ENCODE measurements at places on chromosomes 13 and 19.

DNA sequence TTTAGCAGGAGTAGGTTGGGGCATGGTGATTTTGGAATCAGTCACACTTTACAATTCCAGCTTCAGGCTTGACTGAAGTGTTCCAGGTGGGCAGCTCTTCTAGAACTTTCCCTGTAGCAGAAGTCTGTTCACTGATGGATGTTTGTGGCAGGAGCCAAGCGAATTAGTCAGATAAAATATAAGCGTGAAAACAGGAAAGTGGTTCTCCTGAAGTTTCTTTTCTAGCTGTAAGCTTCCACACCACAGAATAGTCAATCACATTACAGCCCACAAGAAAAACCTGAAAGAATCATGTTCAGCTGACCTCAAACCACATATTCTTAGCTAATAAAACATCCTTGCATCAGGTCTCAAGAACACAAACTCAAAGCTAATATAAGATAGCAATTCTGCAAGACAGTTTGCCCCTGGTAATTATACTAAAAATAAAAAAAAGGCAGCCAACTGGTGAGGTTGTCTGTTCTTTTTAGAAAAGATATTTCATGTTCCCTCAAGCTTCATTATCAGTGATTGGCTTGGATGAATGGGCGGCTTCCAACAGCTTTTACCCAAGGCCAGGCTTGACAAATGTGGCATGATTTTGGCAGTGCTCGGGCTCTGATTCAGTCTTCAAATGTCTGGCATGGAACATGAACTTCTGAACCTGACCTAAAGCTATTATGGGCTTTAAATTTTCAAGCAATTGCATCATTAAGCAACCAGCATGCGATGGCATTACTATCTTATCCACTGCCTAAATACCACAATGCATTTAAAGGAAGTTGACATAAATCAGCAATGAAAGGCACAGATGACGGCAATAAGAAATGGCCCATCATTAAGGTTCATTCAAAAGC lies 136.8 kb downstream of the DCLK1 start:
- H3K27me3 ChIP-seq = peaks cover 3% of the 10 kb centered on the region
- H3K4me3 ChIP-seq = no peak overlapping the region
- no peaks in the 10 kb centered on the region for H3K36me3 ChIP-seq

DNA sequence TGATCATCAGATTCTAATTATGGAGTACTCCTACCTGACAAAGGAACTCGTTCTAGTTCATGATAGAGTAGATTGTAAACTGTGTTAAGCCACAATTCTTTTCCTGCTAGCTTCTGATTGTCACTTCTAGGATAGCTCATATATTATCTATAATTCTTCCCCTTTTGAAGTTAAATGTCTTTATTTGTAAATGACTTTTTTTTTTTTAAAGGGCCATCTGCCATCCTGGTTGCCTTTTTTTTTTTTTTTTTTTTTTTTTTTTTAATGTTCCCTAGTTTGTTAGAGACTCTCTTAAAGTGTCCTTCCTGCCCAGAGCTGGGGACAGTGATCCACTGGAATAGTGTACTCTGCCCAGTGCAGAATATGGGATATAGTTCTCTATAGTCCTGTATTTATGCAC lies 4.3 kb downstream of the CHAMP1 start:
- no peak overlapping the region for H3K27ac ChIP-seq
- peaks cover 29% of the 10 kb centered on the region for H3K4me1 ChIP-seq
- no peak overlapping the region for H3K4me3 ChIP-seq
- H3K36me3 ChIP-seq = peaks cover 8% of the 10 kb centered on the region
- H3K27me3 ChIP-seq = no peaks in the 10 kb centered on the region
- no peak for DNase-seq

DNA sequence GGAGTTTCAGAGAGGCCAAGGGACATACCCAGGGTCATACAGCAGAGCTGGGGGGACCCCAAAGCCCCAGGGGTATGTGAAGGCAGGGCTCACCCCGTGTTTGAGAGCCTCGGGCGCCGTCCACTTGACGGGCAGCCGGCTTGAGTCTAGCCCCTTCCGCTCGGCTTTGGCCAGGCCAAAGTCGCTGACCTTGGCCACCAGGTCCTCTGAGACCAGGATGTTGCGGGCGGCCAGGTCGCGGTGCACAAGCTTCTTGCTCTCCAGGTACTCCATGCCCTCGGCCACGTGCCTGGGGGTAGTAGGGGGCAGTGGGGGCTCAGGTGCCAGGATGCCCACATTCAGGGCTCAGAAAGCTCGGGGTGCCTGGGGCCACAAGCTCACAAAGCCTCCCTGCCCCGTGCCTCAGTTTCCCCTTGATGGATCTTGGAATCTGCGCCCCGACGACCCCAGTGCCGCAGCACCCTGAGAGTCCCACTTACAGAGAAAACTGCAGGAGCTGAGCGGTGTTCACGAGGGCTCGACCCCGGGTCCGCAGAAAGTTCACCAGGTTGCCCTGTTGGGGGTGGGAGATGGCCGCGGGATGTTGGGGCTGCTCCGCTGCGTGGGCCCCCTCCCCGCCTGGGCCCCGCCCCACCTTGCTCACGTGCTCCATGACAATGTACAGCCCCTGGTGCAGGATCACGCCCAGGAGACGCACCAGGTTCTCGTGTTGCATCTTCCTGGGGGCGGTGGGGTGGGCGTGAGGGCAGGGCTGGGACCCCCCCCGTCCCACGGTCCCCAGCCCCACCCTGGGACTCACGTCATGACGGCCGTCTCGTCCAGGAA lies 7.1 kb downstream of the MATK start:
- peaks cover 10% of the 10 kb centered on the region for H3K36me3 ChIP-seq
- peaks cover 4% of the 10 kb centered on the region for H3K4me1 ChIP-seq
- no peak overlapping the region for H3K27ac ChIP-seq
- H3K4me3 ChIP-seq = no peak overlapping the region

DNA sequence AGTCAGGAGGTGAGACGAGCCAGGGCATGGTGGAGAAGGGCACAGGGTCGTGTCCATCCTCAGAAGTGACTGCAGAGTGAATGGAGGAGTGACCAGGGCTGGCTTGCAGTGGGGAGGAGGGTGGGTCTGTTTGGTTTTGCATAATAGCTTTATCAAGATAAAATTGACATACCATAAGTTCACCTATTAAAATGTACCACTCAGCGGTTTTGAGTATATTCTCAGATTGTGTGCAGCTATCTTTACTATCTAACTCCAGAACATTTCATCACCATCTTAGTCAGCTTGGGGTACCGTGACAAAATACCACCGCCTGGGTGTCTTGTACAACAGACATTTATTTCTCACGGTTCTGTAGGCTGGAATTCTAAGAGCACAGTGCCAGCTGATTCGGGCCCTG lies 13.2 kb downstream of the ZNF8 start:
- H3K27ac ChIP-seq = no peak overlapping the region
- no peaks in the 10 kb centered on the region for H3K27me3 ChIP-seq
- H3K4me3 ChIP-seq = no peak overlapping the region
- H3K36me3 ChIP-seq = peaks cover 39% of the 10 kb centered on the region

DNA sequence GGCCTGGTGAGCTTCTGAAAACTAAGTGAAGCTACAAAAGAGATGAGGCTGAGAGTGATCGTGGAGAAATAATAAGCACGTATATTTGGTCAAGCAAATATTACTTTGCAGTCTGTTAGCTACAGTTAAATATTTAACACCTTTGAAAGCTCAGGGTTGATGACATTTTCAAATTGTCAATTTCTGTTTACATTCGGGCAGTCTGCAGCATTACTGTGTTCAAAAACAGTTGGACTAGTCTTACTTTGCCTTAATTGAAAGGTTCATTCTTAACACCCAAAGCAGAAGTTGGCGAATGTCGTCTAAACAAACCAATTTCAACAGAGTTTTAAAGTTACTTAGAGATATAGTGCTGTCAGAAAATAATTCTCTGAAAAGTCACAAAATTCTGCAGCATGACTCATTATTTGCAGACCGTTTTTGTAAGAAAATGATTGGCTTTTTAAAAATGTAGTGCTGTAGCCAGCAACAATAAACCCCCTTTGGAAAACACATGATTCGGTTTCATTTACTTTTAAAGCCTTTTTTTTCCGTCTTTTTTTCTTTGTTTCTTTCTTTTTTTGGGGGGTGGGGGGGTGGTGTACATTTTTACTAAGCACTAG lies 549.0 kb downstream of the GPC6 start:
- peaks cover 2% of the 10 kb centered on the region for H3K27me3 ChIP-seq
- no peaks in the 10 kb centered on the region for H3K4me1 ChIP-seq
- no peak for DNase-seq
- H3K27ac ChIP-seq = no peak overlapping the region

DNA sequence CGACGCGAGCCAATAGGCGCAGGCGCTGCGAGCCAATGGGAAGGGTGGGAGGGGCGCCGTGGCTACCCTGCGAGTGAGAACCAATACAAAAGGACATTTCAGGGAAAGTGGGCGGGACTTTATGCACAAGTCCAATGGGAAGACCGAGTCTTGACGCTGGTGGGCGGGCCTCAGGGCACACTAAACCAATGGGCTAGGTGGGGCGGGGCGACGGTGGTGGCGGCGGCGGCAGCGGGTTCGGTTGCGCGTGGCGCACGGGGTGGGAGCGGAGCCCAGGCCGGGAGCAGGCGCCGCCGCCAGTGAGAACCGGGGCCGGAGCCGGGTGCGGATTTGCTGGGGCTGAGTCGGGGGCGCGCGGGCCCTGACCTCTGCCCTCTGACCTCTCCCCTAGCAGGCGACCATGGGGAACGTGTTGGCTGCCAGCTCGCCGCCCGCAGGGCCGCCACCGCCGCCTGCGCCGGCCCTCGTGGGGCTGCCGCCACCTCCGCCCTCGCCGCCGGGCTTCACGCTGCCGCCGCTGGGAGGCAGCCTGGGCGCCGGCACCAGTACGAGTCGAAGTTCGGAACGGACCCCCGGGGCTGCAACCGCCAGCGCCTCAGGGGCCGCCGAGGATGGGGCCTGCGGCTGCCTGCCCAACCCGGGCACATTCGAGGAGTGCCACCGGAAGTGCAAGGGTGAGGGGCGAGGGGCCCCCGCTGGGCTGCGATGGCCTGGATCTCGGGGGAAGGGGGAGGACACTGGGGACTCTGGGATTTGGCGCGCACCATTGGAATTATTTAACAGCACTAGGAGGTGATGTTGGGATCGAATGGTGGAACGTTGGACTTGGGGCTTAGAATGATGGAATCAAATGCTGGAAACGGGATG lies at the start of gene TOMM40:
Gene TOMM40, plus strand, starts transcription at position 239 of the 867 bp plus-strand sequence. Its CDS starts 162 bp downstream, at position 401.
- no peaks in the 10 kb centered on the region for H3K27me3 ChIP-seq
- H3K36me3 ChIP-seq = no peaks in the 10 kb centered on the region
- no peak for DNase-seq
- H3K4me1 ChIP-seq = peaks cover 31% of the 10 kb centered on the region
- peak within 1 kb of the TSS; percentile 84 for H3K4me3 ChIP-seq

DNA sequence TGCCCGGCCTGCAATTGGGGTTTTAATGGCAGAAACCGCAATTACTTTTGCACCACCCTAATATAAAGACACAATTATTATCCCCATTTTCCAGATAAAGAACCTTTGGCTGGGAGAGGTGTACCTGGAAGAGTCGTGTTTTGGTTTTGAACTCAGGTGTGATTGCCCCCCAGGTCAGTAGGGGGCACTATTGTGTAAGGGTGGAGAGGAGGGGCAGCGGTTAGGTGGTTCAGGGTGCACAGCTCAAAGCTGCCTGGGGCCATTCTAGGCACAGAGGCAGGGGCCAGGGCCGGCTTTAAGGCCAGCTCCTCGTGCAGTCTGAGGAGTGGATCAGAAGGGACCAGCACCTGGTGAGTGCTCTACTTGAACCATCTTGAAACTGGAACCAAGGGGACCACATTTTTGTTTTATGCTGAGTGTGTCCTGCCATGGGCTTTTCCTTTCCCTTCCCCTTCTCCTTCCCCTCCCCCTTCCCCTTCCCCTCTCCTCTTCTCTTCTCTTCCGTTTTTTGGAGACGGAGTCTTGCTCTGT lies 5.8 kb upstream of the FCGRT start:
- DNase-seq = peak; percentile 72
- H3K27ac ChIP-seq = no peak overlapping the region
- no peaks in the 10 kb centered on the region for H3K27me3 ChIP-seq
- no peak overlapping the region for H3K4me3 ChIP-seq
- H3K36me3 ChIP-seq = no peaks in the 10 kb centered on the region
- peaks cover 38% of the 10 kb centered on the region for H3K4me1 ChIP-seq

GRCh38 chr13:113585896-113586295 lies 1.3 kb downstream of the TFDP1 start:
- H3K4me3 ChIP-seq = peak overlapping the region; percentile 89
- H3K4me1 ChIP-seq = peaks cover 44% of the 10 kb centered on the region
- no peaks in the 10 kb centered on the region for H3K27me3 ChIP-seq
- H3K36me3 ChIP-seq = peaks cover 23% of the 10 kb centered on the region
- H3K27ac ChIP-seq = peak overlapping the region; percentile 53

DNA sequence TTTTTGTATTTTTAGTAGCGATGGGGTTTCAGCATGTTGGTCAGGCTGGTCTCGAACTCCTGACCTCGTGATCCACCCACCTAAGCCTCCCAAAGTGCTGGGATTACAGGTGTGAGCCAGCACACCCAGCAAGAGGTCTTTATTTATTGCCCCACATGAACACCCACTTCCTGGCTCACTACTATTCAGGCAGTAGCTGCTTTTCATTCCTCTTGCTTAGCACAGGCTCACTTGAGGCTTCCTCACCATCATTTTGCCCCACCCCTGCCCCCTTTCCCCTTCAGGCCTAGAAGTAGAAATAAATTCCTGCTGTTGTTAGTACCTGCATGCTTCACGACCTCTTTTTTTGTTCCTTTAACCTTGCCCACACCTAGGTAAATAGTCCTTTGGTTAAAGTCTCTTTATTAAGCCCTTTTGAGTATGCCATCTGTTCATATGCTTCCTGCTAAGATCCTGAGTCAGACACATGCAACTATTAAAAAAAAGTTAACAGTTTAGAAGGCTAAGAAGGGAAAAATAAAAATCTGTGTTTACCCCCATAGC lies 33.5 kb upstream of the ITM2B start:
- H3K27ac ChIP-seq = peak overlapping the region; percentile 13
- H3K4me1 ChIP-seq = peaks cover 36% of the 10 kb centered on the region
- H3K36me3 ChIP-seq = no peaks in the 10 kb centered on the region
- DNase-seq = no peak

DNA sequence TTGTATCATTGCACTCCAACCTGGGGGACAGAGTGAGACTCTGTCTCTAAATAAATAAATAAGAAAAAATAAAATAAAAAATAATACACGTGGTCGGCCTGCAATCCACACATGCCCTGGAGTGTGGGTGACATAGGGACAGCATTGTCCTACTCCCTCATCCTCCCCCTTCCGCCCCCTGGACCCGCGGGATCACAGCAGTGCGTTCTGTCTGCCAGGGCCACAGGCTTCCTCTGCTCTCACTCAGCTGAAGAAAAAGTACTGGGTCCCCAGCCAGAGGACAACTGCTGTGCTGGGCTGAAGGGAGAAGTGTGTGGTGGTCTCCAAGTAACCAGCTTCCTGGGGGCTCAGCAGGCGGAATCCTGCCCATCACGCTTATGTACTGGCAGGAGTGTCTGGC lies 6.3 kb downstream of the BCAT2 start:
- no peaks in the 10 kb centered on the region for H3K27me3 ChIP-seq
- peaks cover 18% of the 10 kb centered on the region for H3K4me1 ChIP-seq

Measured in naive thymus-derived CD8-positive, alpha-beta T cell (primary cell).